Activated CD8-positive, alpha-beta memory T cell treated with anti-CD3 and anti-CD28 coated beads, Interleukin-2, amount 50 U/mL, for 48 hours (primary cell): ENCODE measurements at places on chromosomes 3 and 15.

- DNase-seq, result no peak
Observed at GRCh38 chr3:43327582-43327979, 41.2 kb downstream of the SNRK start.

- DNase-seq, result no peak
Observed at GRCh38 chr15:64842096-64842939, 603 bp downstream of the PLEKHO2 start.

- DNase-seq, result no peak
Observed at GRCh38 chr3:100900671-100901335, 92.4 kb downstream of the ABI3BP start.

GRCh38 chr3:132289316-132289715, 27.9 kb upstream of the ACP3 start:
- no peak for DNase-seq

GRCh38 chr3:47782446-47783308, 984 bp upstream of the SMARCC1 start:
- DNase-seq, result no peak

DNA sequence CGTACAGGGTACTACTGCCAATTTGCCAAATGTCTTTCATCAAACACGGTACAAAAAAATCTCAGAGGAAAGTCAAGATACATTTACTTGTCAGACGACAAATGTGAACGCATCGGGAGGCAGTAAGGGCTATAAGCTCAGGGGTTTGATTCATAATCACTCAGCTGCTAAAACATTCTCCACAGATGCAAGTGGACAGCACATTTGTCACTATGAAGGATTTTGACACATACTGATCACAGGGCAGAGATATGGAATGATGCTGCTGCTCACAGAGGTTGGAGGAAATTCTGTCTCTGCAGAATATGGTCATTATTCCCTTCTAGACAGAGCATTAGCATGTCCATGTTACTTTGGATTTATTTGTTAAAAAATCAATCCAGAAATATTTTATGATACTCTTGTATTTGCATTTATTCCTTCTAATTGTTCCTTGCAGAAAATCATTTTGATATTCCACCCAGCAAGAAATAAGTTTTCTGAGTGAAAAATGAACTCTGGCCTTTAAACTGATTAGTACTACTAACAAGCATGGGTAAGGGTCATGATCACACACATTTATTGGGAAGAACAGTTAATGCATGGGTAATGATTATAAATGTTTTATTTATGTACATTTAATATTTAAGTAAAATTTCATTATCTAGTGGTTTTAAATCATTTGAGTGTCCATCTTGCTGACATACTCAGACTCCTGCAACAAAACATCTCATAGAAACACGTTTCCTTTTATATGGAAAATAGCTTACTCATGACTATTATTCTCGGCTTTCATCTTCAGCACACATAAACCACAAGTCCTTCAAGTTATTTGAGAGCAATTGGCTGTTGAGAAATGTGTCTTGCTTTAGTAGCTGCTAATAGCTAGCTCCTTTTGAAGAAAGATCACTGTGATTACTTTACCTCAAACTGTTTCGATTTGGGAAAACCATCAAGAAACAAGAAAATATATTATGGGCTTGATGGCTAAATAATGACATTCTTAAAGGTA, 559.3 kb downstream of the MECOM start:
- DNase-seq, result no peak

GRCh38 chr15:61049028-61049427, 180.1 kb downstream of the RORA start:
- DNase-seq, result no peak

GRCh38 chr3:40097131-40098117, 212.1 kb upstream of the EIF1B start:
- DNase-seq, result no peak

DNA sequence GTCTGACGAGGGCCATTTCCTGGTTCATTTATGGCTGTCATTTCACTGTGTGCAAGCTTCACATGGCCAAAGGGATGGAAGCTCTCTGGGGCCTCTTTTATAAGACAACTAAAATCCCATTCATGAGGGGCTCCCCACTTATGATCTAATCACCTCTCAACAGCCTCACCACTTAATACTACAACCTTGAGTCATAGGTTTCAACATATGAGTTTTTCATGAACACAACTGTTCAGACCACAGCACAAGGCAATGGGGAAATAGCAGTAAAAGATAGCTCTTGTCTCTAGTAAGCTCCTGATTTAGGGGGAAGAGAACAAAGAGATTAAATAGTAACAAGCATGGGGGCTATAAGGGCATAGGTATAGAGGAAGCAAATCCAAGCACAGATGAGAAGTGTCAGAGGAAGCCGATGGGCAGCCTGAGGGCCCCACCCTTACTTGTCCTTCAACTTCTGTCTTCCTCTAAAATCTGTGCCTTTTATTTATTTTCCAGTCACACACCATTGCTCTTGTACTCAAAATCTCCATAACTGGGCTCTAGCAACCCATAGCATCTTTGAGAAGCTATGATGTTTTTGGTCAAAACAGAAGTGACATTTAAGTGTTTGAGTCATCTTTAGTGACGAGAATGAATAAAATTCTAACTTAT, 329.1 kb downstream of the UNC13C start:
- DNase-seq, result no peak
